ENCODE measurements at places on chromosomes 6 and 20. TPM values are rescaled to one million over a fixed set of nuclear protein-coding genes. Genes with fewer than 3 reads are reported as not detected.

The BPIFB4 gene
- not detected for total RNA-seq

The RUNX2 gene
- total RNA-seq, result 0.05 TPM

The BPI gene
- not detected for total RNA-seq

The RSPO4 gene
- total RNA-seq, result not detected

The SNPH gene
- 6.3 TPM for total RNA-seq

The OR2H1 gene
- not detected for total RNA-seq

The ELOVL2 gene
- total RNA-seq, result under 0.01 TPM

The FAM83C gene
- not detected for total RNA-seq

The SSTR4 gene
- total RNA-seq, result not detected

The SLC24A3 gene
- not detected for total RNA-seq

The MYBL2 gene
- total RNA-seq, result 8.7 TPM

The CALHM4 gene
- total RNA-seq, result not detected

The RIPPLY2 gene
- total RNA-seq, result not detected

The ZNF165 gene
- 0.17 TPM for total RNA-seq

The ADNP gene
- 28.8 TPM for total RNA-seq

The ARMC2 gene
- 0.79 TPM for total RNA-seq

The RWDD2A gene
- total RNA-seq, result 4.4 TPM

The HSPA12B gene
- 16.7 TPM for total RNA-seq

The SLC35D3 gene
- not detected for total RNA-seq

The ZNF335 gene
- total RNA-seq, result 14.8 TPM

The PRPH2 gene
- total RNA-seq, result 2.0 TPM

The MARCKS gene
- 333 TPM for total RNA-seq

The KIF25 gene
- not detected for total RNA-seq

The EYA4 gene
- total RNA-seq, result under 0.01 TPM

The GGTLC1 gene
- not detected for total RNA-seq

The MATN4 gene
- 0.17 TPM for total RNA-seq

The LY6G6C gene
- not detected for total RNA-seq

The BTNL2 gene
- not detected for total RNA-seq

The MMP24 gene
- total RNA-seq, result 0.88 TPM

The WFDC5 gene
- total RNA-seq, result not detected

The RBM38 gene
- total RNA-seq, result 21.6 TPM

The HLA-DQB2 gene
- total RNA-seq, result not detected

The LHFPL5 gene
- not detected for total RNA-seq

The TRIM31 gene
- total RNA-seq, result not detected

The UNC5CL gene
- total RNA-seq, result 0.14 TPM

The PXDC1 gene
- total RNA-seq, result 61.5 TPM

The COL9A3 gene
- total RNA-seq, result 1.9 TPM

The LY6G6F gene
- total RNA-seq, result not detected

The STX11 gene
- 17.2 TPM for total RNA-seq

The ATP9A gene
- total RNA-seq, result 39.7 TPM

The ADGB gene
- total RNA-seq, result not detected

Data from dermis blood vessel endothelial cell (primary cell).